SJSA1 (cell line): ENCODE measurements at places on chromosomes 3 and 15. TPM values are rescaled to one million over a fixed set of nuclear protein-coding genes. Genes with fewer than 3 reads are reported as not detected.

DNA sequence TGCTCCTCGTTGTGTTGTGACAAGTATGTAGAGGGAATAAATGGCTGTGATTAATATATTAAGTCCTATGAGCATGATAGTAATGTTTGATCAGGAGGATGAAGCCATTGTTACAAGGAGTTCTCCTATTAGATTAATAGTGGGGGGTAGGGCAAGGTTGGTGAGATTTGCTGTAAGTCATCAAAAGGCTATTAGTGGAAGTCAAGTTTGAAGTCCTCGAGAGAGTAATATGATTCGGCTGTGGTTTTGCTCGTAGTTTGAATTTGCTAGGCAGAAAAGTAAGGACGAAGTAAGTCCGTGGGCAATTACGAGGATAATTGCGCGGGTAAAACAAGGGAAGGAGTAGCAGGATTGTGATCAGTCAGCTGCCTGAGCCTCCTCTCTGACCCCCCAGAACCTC, 26.0 kb upstream of the BUB1B start:
- no peak for DNase-seq

Gene EIF3J
- total RNA-seq, result 61.6 and 66.4 TPM in 2 replicates

GRCh38 chr15:73927476-73928240, 1.4 kb downstream of the LOXL1 start:
- DNase-seq, result peak; percentile 42

Gene FAM43A
- total RNA-seq, result 14.2 and 17.6 TPM in 2 replicates

DNA sequence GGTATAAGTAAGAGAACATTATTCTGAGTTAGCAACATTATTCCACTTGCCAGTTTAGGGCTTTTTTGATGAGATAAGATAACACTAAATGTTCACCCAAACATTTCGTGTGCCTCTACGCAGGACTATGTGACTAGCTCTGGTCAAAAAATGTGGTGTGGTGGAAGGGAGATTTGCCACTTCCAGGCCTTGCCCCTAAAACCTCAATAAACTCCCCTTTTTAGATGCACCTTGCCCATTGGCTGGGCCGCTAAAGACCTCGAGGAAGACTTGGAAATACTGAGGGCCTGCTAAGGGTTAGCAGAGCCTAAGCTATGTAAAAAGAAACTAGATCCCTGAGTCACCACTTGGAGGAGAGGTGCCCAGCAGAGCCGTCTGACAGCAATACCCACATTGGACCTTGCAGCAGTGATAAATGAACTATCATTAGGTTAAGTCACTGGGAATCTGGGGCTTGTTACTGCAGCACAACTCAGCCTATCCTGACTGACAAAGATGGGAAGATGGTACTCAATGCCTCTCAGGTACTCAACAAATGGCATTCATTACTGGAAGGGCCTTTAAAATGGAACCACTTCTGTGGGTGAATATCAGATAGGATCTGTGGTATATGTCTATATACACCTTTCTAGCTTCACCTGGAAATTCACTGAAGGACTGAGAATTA, 331.5 kb upstream of the TLE3 start:
- DNase-seq, result no peak

Gene ZNF860
- 0.53 TPM in 1 of 2 replicates, not detected in the other for total RNA-seq

DNA sequence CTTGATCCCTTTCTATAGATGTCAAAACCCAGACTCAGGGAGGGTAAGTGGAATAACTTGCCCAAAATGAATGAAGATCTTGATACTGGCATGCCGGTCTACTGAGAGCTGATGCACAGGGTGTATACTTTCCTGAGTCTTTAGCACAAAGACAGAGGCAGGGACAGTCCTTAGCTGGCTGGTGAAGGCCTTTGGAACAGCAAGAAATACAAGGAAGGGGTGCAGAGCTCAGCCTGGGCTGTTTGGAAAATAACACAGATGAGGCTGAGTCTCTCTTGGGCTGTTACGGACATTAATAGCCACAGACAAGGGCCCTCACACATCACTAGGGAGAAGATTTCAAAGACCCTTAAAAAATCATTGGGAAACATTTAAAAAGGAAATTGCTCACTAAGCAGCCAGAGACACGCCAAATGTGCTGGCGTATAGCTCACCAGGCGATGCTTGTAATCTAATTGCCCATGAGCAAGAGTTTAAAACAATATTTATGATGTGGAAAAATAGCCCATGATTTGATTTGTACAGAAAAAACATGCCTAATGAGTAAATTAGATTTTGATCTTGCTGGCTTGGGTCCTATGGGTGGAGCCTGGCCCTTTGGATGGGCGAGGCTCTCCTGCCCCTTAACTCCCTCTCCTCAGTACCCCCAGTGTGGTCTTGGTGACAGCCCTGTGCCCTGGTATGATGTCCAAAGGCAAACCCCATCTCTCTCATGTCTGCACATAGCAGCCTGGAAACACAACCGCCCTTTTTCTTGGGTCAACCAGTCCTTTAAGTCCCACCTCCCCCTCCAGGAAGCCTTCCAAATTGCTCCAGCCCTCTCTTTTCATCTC, 81.8 kb upstream of the MRPS22 start:
- DNase-seq, result no peak

GRCh38 chr3:46538803-46539442, 27.2 kb downstream of the LRRC2 start:
- DNase-seq, result peak; percentile 49

Gene CTXN2
- not detected in 2 replicates for total RNA-seq

- DNase-seq, result no peak
Measured at GRCh38 chr15:73955326-73955725, 29.1 kb downstream of the LOXL1 start.

- no peak for DNase-seq
Measured at GRCh38 chr3:28612232-28612631, 263.6 kb upstream of the AZI2 start.

Gene LIPH
- total RNA-seq, result 0.34 TPM in 1 of 2 replicates, not detected in the other

DNA sequence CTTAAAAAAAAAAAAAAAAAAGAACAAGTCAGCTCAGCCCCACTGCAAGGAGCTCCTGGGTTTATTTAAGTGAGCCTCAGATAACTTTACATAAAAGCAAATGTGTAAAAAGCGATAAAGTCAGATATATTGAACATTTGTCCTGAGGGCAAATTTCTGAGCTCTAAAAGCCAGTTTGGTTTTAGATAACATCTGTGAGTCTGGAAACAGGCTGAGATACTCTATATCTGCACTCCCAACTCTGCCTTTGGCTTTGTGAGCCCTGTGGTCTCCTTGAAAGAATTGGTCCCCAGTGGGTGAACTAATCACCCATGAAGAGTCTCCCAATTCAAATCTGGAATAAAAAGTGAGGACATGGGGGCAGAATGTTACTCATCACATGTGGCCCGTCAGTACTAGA, 104.6 kb downstream of the APBA2 start:
- DNase-seq, result no peak

GRCh38 chr3:103127737-103128136, 692.9 kb downstream of the ZPLD1 start:
- no peak for DNase-seq

- DNase-seq, result peak; percentile 55
Measured at GRCh38 chr15:70596354-70597055, 166.9 kb downstream of the UACA start.

DNA sequence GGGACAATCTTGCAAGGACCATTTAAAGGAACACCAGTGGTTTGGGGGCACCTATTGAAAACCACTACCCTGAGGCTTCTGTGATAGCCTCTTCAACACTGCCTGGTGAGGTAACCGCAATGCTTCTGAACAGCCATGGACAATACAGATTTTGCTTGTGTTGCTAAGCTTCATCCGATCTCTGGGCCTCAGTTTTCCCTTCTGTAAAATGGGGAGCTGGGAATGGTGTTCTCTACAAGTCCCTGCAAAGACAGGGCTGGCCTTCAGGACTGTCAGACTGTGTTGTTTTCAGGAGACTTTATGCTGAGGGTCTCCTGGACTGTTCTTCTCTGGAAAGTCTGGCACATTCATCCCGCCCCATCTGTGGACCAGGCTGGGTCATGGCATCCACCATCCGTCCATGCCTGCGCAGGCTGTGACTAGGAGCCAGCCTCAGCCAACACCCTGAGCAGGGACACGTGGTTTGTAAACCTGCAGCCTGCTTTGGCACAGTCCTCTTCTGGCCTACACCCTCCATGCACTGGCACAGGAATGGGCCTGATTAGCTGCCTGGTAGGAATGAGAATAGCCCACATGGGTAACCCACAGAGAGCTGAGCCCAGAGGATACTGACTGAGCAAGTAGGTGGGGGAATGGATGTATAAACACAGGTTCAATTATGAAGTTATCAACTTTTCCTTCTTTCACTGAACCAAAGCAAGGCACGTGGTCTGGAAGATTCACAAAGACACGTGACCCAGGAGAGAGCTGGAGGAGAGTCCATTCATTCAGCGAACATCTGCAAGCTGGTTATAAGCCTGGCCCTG, 55.3 kb downstream of the ROPN1B start:
- peak; percentile 25 for DNase-seq

Gene NCK1
- total RNA-seq, result 42.2 and 69.3 TPM in 2 replicates

- no peak for DNase-seq
Measured at GRCh38 chr3:184537885-184538665, 23.5 kb upstream of the EPHB3 start.

Gene POPDC2
- 0.97 TPM in 1 of 2 replicates, not detected in the other for total RNA-seq

DNA sequence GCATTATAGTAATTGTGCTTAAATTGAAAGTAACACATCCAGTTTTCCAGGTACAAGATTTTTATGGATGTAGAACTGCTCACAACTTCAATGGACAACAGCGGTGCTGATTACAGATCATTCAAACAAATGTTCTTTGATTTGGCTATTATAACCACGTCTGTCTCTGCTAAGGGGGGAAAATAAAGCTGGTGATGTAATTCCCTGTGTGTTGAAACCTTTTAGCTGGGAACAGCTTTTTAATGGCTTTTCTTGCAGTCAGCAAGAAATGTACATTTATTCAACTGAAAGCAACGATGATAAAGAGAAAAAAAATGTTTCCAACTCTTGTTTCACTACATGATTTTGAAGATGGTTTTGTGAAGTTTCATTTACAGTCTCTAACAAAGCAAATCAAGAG, 431.9 kb upstream of the AGTR1 start:
- DNase-seq, result no peak

Gene MESP1
- 0.26 TPM in 1 of 2 replicates, not detected in the other for total RNA-seq

GRCh38 chr3:170240671-170241070, 18.4 kb downstream of the PRKCI start:
- DNase-seq, result no peak

- no peak for DNase-seq
Measured at GRCh38 chr3:176447369-176447768, 749.9 kb downstream of the TBL1XR1 start.

Gene TMEM212
- not detected in 2 replicates for total RNA-seq

DNA sequence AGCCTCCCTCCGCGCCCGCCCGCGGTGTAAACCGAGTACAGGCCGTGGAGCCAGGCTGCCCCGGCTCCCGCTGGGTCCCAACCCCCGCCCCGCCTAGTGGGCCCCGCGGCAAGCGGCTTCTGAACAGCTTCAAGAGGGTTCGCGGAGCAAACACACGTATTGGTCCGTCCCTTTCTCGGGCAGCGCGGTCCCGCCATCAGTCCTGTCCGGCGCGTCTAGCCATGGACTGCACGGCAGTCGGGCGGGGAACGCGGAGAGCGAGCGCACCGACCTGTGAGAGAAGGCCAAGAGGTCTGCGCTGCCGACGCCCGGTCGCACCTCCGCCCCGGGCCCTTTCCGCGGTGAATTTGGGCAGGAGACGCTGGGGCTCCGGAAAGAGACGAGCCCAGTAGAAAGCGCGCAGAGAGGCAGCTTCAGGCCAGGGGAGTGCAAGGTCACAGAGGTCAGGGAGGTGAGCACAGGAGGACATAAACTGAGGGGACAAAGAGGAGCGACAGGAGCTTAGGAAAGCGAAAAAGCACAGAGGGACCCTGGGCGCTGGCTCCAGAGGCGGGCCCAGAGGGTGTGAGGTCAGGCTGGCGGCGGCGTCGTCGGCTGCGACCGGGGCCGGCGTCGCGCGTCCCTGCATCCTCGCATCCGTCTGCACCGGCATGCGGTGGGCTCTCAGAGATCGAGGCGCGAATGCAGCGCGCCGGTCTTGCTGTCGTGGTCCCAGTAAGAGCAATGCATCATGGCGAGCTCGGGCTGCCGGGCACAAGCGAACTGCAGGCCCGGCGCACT, 1.8 kb downstream of the FOXL2 start:
- no peak for DNase-seq

- no peak for DNase-seq
Measured at GRCh38 chr15:62365795-62366442, 200.8 kb upstream of the C2CD4B start.
